ENCODE measurements at places on chromosomes 11 and 22. TPM values are rescaled to one million over a fixed set of nuclear protein-coding genes. Genes with fewer than 3 reads are reported as not detected.
A peak's percentile ranks its signal among the peaks of the same experiment; 100 is the strongest.

Gene HTR3A
- 4.1 TPM for total RNA-seq

DNA sequence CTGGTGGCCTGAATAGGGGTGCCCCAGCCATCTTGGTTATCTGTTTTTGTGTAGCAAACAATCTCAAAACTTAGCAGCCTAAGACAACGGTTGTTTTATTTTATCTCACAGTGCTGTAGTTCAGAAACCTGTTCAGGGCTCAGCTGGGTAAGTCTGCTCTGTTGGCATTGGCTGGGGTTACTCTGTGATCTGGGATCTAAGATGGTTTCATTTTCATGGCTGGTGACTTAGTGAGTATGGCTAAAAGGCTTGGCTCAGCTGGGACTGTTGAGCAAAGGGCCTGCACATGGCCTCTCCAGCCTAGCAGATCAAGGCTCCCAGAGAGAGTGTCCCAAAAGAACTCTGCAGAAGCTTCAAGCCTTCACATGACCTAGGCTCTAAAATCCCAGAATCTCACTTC, 60.8 kb upstream of the POU2AF1 start:
- no peaks in the 10 kb centered on the region for H3K36me3 ChIP-seq
- no peak overlapping the region for H3K27ac ChIP-seq
- H3K27me3 ChIP-seq: no peaks in the 10 kb centered on the region
- no peak for DNase-seq
- peaks cover 24% of the 10 kb centered on the region for H3K4me1 ChIP-seq
- H3K4me3 ChIP-seq: no peak overlapping the region

DNA sequence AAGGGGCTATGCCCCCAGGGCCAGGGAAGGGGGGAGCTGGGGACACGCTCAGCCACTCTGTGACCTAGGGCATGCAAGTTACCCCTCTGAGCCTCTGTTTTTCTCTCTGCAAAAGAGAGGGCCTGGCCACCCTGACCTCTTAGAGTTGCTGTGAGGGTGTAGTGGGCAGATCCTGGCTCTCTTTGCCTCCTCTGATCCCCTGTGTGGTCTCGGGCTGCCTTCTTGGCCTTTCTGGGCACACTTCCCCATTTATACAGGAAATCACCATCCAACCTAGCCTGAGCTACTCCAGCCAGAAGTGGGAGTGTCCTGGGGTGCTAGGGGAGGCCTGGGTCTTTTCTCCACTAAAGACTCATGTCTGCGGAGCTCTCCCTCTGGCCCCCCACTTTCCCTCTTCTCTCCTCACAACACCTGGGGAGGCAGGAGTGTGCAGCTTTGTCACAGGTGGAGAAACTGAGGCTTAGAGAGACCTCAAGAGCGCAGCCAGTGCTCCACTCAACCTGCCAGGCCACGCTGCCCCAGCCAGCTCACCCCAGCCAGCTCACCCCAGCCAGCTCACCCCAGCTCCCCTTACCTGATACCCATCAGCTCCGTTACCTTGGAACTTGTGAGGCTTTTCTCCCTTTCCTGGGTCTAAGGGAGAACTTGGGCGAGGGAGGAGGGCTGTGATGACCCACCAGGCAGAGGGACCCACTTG, 1.4 kb downstream of the AIFM3 start:
- no peaks in the 10 kb centered on the region for H3K36me3 ChIP-seq
- no peak overlapping the region for H3K27ac ChIP-seq
- H3K4me1 ChIP-seq: peaks cover 16% of the 10 kb centered on the region
- H3K27me3 ChIP-seq: peaks cover 65% of the 10 kb centered on the region
- no peak overlapping the region for H3K4me3 ChIP-seq
- DNase-seq: no peak

DNA sequence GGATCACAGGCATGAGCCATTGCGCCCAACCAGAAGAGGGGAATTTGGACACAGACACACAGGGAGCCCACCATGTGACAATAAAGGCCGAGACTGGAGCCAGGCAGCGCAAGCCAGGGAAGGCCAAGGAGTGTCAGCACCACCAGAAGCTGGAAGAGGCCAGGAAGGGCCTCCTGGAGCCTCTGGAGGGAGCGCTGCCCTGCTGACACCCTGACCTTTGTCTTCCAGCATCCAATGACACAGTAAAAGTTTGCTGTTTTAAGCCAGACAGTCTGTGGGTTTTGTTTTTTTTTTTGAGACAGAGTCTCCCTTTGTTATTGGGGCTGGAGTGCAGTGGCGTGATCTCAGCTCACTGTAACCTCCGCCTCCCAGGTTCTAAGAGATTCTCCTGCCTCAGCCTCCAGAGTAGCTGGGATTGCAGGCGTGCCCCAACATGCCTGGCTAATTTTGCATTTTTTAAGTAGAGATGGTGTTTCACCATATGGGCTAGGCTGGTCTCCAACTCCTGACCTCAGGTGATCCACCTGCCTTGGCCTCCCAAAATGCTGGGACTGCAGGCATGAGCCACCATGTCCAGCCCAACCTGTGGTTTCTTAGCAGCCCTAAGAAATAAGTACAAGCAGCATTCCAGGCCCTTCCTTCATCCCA, 215.8 kb downstream of the CTTN start:
- DNase-seq: no peak
- H3K27ac ChIP-seq: no peak overlapping the region
- no peaks in the 10 kb centered on the region for H3K27me3 ChIP-seq
- peaks cover 3% of the 10 kb centered on the region for H3K36me3 ChIP-seq
- H3K4me1 ChIP-seq: peaks cover 33% of the 10 kb centered on the region
- H3K4me3 ChIP-seq: no peak overlapping the region

Gene OR52I1
- not detected for total RNA-seq

Gene BTBD18
- not detected for total RNA-seq

GRCh38 chr11:133936136-133936535, 20.6 kb downstream of the IGSF9B start:
- H3K27me3 ChIP-seq: no peaks in the 10 kb centered on the region
- H3K36me3 ChIP-seq: peaks cover 57% of the 10 kb centered on the region
- DNase-seq: no peak
- H3K4me3 ChIP-seq: no peak overlapping the region
- no peaks in the 10 kb centered on the region for H3K4me1 ChIP-seq

Gene GLYAT
- total RNA-seq: 0.32 TPM

Gene RTN3
- total RNA-seq: 167 TPM

- peak; percentile 64 for DNase-seq
- peaks cover 20% of the 10 kb centered on the region for H3K4me1 ChIP-seq
- no peaks in the 10 kb centered on the region for H3K27me3 ChIP-seq
- H3K27ac ChIP-seq: no peak overlapping the region
- H3K4me3 ChIP-seq: no peak overlapping the region
These were observed 390.0 kb downstream of the NTM start for GRCh38 chr11:131760091-131761061.

Gene ARHGAP32
- 25.6 TPM for total RNA-seq

DNA sequence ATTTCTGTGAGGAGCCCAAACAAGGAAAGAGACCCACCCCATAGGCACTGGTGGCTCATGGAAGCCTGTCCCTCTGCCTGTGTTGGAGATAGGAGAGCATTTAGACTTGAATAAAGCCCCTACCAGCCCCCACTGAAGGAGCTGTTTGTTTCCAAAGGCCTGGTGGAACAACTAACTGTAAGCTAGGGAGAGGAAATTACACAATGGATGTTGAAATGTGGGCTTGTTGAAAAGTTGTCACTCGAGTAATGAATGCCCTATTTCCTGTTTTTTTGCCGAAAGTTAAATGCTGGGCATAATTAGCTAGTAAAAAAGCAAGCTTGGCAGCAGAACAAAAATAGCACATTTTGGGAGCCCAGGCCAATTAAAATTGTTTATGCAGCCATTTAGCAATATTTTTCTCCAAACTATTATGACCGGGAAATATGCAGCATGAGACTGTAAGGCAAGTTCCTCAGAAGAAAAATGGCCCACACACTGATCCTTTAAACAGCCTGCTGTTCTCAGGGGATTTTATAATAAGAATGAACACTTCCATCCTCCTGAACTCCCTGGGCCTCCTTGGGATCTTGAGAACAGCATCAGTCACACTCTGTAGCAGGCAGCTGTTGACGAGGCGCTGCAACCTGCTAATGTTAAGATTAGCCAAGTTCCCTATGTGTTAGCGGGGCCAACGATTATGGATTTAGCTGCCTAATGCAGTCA, 38.6 kb upstream of the LMO2 start:
- H3K27ac ChIP-seq: peak overlapping the region; percentile 83
- no peak overlapping the region for H3K4me3 ChIP-seq
- peaks cover 9% of the 10 kb centered on the region for H3K27me3 ChIP-seq
- H3K4me1 ChIP-seq: peaks cover 41% of the 10 kb centered on the region

DNA sequence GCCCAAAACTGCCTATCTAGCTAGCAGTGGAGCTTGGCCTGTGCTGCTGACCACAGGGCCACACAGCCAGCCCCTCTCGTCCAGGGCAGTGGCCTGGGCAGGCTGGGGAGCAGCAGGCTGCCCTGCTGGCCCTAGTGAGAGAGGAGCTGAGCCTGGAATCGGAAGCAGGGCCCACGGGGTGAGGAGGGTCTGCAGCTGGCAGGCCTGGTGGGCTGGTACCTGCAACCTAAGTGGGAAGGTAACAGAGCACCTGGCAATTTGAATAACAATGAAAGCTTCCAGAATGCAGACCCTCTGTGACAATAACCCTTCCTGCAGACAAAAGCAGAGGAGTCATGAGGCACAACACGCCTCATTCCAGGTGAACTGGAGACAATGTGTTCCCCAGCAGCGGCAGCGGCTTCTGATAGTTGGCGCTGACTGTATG, 31.8 kb upstream of the RFPL3 start:
- H3K4me3 ChIP-seq: no peak overlapping the region
- H3K27ac ChIP-seq: peak overlapping the region; percentile 71
- H3K27me3 ChIP-seq: no peaks in the 10 kb centered on the region
- DNase-seq: peak; percentile 41
- peaks cover 24% of the 10 kb centered on the region for H3K4me1 ChIP-seq
- peaks cover 11% of the 10 kb centered on the region for H3K36me3 ChIP-seq

- DNase-seq: no peak
- H3K27ac ChIP-seq: no peak overlapping the region
- no peak overlapping the region for H3K4me3 ChIP-seq
- no peaks in the 10 kb centered on the region for H3K36me3 ChIP-seq
These were observed 463.0 kb downstream of the NTM start for GRCh38 chr11:131833366-131833765.

DNA sequence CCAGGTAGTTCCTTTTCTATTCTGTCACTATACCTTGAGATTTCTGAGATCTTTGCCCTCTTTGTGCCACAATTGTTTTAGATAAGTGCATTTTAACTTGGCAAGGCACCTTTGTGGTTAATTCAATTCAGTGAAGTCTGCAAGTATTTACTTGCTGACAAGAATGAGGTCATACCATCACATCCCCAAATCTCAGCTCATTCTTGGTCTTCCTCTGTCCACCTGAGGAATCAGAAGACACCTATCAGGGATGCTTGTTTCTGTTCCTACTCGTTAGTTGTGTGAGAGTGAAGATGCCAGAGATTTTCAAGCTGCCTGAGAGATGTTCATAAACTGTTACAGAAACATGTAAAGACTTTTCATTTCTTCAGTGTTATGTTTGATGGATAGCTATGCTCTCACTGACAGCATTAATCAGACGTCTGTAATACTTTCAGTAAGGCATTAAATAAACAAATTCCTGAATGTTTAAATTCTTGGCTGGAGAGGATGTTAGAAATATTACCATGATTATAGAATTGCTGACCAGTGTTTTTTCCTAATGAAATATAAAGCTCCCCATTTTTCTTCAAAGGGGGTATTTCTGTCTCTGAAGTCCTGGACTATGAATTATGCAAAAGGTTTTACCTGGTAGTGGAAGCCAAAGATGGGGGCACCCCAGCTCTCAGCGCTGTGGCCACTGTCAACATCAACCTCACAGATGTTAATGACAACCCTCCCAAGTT, 135.0 kb upstream of the MTNR1B start:
- peaks cover 41% of the 10 kb centered on the region for H3K4me1 ChIP-seq
- no peak overlapping the region for H3K4me3 ChIP-seq
- DNase-seq: no peak
- H3K36me3 ChIP-seq: peaks cover 7% of the 10 kb centered on the region
- H3K27me3 ChIP-seq: no peaks in the 10 kb centered on the region

Gene EPS8L2
- 49.9 TPM for total RNA-seq

Gene TPST2
- 57.6 TPM for total RNA-seq

- H3K36me3 ChIP-seq: no peaks in the 10 kb centered on the region
- DNase-seq: peak; percentile 31
- H3K4me3 ChIP-seq: peak overlapping the region; percentile 78
- peaks cover 67% of the 10 kb centered on the region for H3K4me1 ChIP-seq
These were observed 86.6 kb upstream of the ARHGAP32 start for GRCh38 chr11:129278586-129279319.

DNA sequence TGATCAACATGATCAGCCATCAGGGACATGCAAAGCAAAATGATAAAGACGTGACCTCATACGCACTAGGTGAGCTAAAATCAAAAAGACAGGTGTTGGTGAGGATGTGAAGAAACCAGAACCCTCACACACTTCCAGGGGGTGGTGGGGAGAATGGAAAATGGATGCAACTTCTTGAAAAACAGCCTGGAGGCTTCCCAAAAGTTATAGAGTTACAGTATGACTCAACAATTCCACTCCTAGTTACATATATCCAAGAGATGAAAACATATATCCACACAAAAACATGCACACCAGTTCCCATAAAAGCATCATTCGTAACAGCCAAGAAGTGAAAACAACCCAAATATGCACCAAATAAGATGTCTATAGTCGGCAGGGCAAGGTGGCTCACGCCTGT, 42.1 kb upstream of the APLNR start:
- H3K36me3 ChIP-seq: peaks cover 27% of the 10 kb centered on the region
- H3K4me3 ChIP-seq: no peak overlapping the region
- DNase-seq: no peak
- H3K27ac ChIP-seq: no peak overlapping the region

DNA sequence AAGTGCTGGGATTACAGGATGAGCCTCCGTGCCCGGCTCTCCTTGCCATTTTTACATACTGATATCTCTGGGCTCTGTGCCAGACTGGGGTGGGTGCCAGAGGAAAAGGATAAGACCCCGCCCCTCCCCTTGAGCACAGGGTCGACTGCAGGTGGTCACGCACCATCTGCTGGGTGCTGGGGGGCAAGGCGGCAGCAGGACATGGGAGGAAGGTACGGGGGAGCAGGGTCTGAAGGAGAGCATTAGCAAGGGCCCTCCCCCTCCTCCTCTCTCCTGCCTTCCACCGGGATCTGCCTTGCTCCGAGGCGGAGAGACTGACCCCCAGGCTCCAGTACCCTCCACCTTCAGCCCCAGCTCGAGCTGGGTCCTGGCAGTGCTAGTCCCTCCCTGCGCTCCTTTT, 9.7 kb upstream of the PGA3 start:
- no peak overlapping the region for H3K27ac ChIP-seq
- no peaks in the 10 kb centered on the region for H3K36me3 ChIP-seq
- no peak overlapping the region for H3K4me3 ChIP-seq

- no peak overlapping the region for H3K4me3 ChIP-seq
- no peak for DNase-seq
- H3K36me3 ChIP-seq: peaks cover 27% of the 10 kb centered on the region
- no peaks in the 10 kb centered on the region for H3K4me1 ChIP-seq
These were observed 8.6 kb downstream of the LARGE2 start for GRCh38 chr11:45930951-45931570.

DNA sequence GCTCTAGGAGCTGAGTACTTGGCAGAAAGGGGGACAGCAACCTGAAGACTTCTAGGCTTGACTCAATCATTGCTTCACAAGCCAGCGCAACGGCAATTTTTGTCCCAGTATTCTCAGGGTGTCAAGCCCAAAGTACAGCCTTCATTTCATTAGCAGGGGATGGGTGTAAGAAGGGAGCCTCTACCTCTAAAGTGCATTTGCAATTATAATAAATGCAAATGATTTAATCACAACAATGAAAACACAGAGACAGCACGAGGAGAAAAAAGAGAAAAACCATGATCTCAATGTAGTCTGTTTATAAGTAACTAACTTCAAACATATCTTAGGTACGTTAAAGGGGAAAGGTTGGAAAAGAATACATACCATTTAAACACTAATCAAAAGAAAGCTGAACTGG, 34.7 kb downstream of the ZBTB44 start:
- no peak for DNase-seq
- H3K36me3 ChIP-seq: peaks cover 4% of the 10 kb centered on the region
- H3K27ac ChIP-seq: peak overlapping the region; percentile 59
- H3K4me3 ChIP-seq: no peak overlapping the region

Data from WTC11 (cell line).